Effector CD8-positive, alpha-beta T cell (primary cell): ENCODE measurements at places on chromosomes 5 and 9.

GRCh38 chr5:138606378-138607064, 31.3 kb upstream of the HSPA9 start:
- DNase-seq: no peak

GRCh38 chr5:87002485-87002884, 265.2 kb upstream of the RASA1 start:
- DNase-seq: no peak

GRCh38 chr5:68225911-68226545, 10.5 kb downstream of the PIK3R1 start:
- no peak for DNase-seq

DNA sequence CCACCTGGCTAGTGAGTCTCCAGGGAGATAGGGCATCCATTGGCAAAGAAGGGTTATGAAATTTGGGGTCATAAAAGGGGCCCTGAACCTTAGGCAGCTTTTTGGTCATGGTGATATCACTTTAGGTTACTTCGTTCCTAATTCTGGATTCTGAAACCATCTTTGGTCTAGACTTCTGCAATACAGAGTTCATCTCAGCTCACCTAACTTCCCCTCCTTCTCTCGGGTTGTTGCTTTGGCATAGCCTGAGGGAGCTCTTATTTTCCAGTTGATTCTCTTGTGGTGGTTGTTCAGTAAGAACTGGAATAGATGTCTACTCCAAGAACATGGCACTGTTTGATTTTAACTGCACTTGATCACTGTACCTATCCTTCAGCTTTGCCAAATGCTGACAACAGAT, 148.9 kb upstream of the RUSC2 start:
- no peak for DNase-seq

- DNase-seq: no peak
Observed at GRCh38 chr5:96638561-96638960, 23.6 kb upstream of the CAST start.

GRCh38 chr9:84325347-84325973, 15.1 kb downstream of the SLC28A3 start:
- no peak for DNase-seq
